ENCODE measurements at places on chromosomes 2 and 18.
A peak's percentile ranks its signal among the peaks of the same experiment; 100 is the strongest.

GRCh38 chr2:104361414-104361813, 492.5 kb upstream of the POU3F3 start:
- DNase-seq = no peak

DNA sequence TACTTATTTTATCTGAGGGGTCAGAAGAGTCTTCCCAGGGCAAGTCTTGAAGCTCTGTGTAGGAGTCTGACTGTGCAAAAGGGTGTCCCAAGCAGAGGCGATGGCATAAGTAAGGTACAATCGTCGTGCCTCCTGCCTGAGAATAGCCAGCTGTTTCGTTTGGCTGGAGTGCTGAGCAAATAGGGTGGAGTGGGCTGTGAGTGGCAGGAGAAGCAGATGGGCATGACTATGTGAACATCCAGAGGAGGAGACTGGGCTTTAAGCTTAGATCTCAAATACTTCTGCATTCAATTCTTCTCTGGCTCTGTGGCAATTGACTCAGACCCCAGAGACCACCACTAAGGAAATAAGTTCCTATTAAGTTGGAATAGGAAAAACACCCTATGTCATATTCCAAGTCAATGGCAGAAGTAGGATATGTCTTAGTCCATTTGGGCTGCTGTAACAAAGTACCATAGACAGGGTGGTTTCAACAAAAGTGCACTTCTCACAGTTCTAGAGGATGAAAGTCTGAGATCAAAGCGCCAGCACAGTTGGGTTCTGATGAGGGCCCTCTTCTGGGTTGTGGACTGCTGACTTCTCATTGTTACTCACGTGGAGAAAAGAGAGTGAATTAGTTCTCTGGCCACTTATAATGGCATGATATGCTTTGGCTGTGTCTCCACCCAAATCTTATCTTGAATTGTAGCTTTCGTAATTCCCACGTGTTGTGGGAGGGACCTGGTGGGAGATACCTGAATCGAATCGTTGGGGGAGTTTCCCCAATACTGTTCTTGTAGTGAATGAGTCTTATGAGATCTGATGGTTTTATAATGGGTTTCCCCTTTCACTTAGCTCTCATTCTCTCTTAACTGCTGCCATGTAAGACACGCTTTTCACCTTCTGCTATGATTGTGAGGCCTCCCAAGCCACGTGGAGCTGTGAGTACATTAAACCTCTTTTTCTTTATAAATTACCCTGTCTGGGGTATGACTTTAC, 120.2 kb downstream of the LPIN1 start:
- DNase-seq = no peak

GRCh38 chr2:113046465-113046864, 6.2 kb downstream of the IL36B start:
- DNase-seq = no peak

- DNase-seq = no peak
Measured at GRCh38 chr2:118851650-118852049, 4.2 kb upstream of the EN1 start.

DNA sequence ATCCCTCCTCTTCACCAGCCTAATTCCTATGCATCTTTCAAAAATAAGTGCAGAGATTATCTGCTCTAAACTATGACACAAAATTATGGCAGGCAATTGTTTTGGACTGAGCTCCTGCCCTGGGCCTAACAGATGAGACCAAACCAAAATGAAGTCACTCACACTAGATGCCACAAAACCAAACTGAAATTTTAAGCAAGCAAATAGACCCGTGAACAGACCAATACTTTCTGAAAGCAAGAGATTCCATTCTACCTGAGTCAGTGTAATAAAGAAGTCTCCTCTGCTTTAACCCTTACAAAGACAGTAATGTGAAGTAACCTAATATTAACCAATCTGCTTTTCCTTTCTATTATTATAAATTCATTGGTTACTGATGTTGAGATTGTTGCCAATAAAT, 84.3 kb downstream of the RIT2 start:
- DNase-seq = no peak

DNA sequence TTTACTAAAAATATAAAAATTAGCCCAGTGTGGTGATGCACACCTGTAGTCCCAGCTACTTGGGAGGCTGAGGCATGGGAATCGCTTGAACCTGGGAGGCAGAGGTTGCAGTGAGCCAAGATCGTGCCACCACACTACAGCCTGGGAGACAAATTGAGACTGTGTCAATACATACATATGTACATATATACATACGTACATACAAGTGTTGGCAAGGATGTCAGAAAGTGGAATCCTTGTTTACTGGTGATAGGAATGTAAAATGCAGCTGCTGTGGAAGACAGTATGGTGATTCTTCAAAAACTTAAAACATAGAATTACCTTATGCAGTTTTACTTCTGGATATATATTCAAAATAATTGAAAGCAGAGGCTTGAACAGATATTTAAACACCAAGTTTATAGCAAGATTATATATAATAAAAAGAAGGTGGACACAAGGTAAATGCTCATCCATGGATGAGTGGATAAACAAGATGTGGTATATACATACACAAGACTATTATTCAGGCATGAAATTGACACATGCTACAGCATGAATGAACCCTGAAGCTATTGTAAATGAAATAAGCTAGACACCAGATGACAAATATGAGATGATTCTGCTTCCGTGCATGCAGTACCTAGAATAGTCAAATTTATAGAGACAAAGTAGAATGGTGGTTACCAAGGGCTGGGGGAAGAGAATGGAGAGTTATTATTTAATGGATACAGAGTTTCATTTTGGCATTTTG, 43.2 kb downstream of the CCDC138 start:
- no peak for DNase-seq

DNA sequence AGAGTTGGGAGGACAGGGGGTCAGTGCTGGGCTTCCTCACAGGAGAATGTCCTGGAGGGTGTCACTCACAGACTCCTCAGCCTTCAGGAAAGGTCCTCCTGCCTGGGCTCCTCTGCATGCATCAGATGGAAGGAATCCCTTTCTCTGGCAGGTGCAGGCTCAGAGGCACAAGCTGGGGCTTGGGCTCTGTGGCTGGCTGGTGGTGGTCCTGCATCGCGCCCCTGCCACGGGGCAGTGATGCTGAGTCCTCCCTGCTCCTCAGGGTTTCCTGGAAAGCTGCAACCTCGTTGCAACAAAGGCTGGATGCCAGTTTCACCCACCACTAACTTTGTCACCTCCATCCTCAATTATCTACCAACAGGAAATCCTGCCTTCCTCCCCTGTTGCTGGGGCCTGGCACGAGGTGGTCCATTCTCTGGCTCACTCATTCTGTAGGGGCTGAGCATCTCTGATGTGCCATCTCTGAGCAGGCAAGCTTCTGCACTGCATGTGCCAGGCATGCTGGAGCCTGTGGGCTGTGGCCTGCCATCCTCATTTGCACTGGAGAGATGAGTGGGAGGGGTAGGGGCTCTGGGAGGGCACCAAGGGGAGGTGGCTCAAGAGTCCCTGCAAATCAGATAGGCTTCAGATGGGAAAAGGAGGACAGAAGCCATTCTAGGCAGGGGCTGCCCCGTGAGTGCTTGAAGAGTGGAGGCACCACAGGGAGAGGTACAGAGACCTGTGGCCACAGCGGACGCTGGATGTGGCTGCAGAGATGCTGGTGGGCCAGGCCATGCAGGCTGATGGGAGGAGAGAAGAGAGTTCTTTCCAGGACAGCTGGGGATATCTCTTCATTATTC, 272.6 kb upstream of the HS6ST1 start:
- DNase-seq = no peak

DNA sequence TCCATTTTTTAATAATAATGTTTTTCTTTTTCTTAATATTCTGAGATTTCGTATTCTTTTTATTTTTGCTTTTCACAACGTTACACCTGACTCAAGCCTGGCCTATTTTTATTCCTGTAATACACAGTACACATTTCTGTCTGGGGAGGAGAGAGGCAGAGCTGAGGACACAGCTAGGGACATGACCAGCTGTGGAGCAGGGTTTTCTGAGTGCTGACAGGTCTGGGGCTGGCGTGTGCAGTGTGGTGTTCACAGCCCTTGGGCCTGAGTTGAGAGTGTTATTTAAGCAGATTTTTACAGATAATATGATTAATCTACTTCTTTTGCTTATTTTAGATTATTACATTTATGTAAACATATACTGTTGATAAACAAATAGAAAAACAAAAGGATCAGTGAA, 55.9 kb downstream of the ZAP70 start:
- DNase-seq = no peak

DNA sequence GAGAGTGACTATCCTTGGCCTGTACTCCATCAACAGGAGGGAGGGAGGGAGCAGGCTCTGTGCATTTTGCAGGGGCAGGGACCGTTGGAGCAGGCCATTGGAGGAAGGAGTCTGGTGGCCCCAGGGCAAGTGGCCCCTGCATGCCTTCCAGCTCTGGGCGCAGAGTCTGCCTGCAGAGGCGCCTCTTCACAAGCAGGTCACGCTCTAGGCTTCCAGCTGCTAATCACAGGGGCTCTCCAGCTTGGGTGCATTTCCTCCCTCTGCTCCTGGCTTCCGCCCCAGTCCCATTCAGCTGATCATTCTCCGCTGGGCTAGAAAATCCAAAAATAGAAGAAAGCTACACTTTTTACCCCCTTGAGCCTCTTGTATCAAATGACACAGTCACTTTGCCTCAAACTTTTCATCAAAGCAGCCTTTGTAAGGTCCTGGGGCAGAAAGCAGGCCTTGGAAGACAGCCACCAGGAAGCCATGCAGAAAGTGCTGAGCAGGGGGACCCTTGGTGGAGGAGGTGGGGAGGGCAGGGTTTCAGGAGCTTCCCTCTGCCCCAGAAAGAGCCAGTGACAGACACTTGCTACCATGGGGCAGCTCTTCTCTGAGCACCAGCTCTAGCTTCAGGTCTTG, 11.3 kb downstream of the TMEM247 start:
- DNase-seq = no peak

GRCh38 chr18:59801576-59801975, 98.2 kb upstream of the PMAIP1 start:
- no peak for DNase-seq

GRCh38 chr2:226059961-226060627, 660.6 kb downstream of the NYAP2 start:
- no peak for DNase-seq

GRCh38 chr18:38025433-38026038, 459.9 kb upstream of the CELF4 start:
- DNase-seq = no peak

DNA sequence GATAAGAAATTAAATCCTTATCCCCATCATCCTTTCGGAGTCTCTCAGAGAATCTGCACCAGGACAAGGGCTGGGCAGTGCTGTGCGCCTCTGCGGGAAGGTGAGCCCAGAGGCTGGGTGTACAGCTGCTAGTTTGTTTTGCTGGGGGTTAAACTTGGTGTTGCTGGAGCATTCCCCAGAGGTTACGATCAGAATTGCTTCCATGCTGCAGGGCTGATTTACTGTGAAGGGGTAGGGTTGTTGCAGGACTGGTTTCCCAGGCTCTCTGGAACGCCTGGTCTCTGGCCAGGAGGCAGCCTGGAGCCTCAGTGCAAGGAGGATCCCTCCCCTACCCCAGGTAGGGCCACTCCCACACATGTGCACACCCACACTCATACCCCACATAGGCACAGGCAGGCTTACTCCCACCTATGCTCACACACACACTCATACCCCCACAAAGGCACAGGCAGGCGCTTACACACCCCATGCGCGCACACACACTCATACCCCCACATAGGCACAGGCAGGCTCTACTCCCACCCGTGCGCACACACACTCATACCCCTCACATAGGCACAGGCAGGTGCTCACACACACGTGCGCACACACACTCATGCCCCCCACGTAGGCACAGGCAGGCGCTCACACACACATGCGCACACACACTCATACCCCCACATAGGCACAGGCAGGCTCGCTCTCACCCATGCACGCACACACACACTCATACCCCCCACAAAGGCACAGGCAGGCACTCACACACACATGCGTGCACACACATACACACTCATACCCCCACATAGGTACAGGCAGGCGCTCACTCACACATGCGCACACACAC, 11.3 kb downstream of the CNNM4 start:
- DNase-seq = no peak

DNA sequence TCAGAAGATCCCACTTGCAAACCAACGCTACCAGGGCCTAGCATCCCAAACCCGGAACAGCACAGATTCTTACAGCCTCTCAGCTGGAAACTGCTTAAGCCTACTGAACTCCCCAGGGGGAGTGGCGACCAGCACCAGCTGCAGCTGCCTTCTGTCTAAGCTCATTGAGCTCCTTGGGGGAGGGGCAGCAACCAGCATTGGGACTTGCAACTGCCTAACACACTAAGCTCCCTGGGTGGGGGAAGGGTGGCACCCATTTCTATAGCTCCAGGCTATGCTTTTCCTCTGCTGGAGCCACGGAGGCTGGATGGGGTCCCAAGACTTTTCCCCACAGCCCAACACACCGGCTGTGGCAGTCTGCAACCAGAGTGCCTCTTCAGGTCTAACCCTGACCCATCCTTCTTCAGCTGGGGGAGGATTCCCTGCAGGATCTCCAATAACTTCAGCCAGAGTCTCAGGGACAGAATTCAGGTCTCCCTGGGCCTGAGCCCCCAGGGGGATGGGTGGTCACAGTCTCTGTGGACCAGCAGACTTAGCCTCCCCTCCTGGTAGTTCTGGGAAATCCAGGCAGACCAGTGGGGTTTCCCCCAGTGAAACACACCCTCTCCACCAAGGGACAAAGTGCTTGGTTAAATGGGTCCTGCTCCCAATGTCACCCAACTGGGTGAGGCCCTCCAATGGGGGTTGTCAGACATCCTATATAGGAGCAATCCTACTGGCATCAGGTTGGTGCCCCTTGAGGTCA, 45.9 kb upstream of the ITGA4 start:
- DNase-seq = peak; percentile 92

GRCh38 chr2:242031481-242032019, 162.0 kb downstream of the RTP5 start:
- DNase-seq = no peak

GRCh38 chr2:221042926-221043325, 529.2 kb downstream of the EPHA4 start:
- DNase-seq = no peak

- DNase-seq = no peak
Measured at GRCh38 chr2:98538280-98539041, 69.9 kb downstream of the COA5 start.

GRCh38 chr2:125852364-125852763, 803.6 kb upstream of the GYPC start:
- DNase-seq = no peak

GRCh38 chr2:189327879-189328847, 113.1 kb upstream of the WDR75 start:
- DNase-seq = no peak

GRCh38 chr2:63778391-63778790, 63.3 kb upstream of the UGP2 start:
- no peak for DNase-seq

- DNase-seq = no peak
Measured at GRCh38 chr2:1987379-1987778, 243.1 kb upstream of the PXDN start.

- DNase-seq = no peak
Measured at GRCh38 chr2:80311304-80311703, 6.8 kb upstream of the LRRTM1 start.

Measured in NCI-H1436 treated with DMSO at 0.1 percent for 48 hours (cell line).